ENCODE measurements at places on chromosomes 13 and 19. TPM values are rescaled to one million over a fixed set of nuclear protein-coding genes. Genes with fewer than 3 reads are reported as not detected.

The VSIG10L gene
- 1.7 TPM for total RNA-seq

DNA sequence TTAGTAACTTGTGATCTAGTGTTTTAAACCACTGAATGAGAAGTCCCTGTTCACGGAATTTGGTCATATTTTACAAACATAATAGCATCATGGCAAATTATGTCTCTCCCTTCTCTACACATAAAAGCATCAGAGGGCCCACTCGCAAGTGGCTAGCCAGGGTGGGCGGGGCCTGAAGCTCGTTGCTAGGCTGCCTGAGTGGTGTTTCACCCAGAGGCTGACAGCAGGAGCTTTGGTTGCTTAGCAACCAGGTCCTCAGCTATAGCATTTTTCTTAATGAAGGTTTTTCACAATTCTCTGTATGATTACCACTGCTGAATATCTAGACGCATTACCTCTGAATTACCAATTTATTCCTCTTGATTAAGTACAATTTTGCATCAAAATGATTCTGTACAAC, 126.5 kb downstream of the NALCN start:
- no peak for DNase-seq

DNA sequence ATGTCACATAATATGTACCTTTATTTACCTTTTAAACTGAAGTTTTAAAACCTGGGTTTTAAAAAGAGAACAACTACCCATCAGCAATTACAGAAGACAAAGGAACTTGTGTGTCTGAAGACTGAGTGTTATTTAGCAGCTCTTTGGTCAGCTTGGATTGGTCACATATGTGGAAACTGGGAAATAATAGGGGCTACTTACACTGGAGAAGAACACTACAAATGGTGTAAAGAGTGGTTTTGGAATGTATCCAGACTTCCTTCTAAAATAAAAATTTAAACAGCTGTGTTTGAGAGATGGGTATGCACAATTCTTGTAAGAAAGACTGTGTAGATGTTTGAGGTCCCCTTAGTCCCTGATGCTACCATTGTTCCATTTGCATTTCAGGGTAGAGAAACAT, 13.3 kb downstream of the TNFRSF19 start:
- DNase-seq, result no peak

DNA sequence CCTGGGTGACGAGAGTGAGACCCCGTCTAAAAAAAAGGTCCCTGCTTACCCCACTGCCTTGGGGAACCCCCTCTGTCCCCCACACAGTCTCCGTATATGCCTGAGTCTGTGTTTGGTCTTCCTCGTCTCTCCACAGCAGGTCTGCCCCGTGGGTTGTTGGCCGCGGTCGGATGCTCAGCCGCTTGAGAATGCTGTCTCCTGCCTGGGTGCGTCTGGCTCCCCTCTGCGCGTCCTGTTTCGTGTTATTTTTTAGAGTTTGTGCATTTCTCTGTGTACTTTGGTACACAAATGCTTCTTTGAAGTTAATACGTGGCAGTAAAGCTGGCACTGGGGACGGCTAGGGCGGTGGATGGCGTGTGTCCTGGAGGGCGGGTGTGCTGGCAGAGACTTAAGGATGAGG, 34.9 kb downstream of the KDM4B start:
- no peak for DNase-seq

- no peak for DNase-seq
These were observed 423.4 kb downstream of the FOXO1 start for GRCh38 chr13:40243047-40243446.

- DNase-seq, result no peak
These were observed 699 bp downstream of the IFNL1 start for GRCh38 chr19:39296906-39297305.

The PRODH2 gene
- not detected for total RNA-seq

- DNase-seq, result no peak
These were observed 25.2 kb upstream of the KATNAL1 start for GRCh38 chr13:30332456-30333143.

DNA sequence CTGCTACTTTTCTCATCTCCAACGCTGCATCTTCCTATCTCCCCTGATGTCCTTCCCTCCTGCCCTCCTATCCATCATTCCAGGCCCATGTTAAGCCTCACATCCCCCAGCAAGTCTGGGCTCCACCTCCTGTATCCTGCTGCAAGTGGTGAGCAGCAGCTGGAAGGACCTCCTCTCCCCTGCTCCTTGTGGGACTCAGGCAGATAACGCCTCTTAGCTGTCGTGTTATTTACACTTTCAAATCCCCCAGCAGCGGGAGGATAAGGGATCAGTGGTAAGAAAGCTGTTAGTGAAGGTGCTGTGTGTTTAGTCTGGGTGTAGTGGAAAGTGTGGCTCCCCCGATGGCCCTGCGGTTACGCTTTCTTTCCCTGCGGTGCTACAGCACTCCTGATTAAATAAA, 211.9 kb downstream of the ZNF536 start:
- no peak for DNase-seq

The FPR3 gene
- 7.5 TPM for total RNA-seq

The BBC3 gene
- 32.9 TPM for total RNA-seq

DNA sequence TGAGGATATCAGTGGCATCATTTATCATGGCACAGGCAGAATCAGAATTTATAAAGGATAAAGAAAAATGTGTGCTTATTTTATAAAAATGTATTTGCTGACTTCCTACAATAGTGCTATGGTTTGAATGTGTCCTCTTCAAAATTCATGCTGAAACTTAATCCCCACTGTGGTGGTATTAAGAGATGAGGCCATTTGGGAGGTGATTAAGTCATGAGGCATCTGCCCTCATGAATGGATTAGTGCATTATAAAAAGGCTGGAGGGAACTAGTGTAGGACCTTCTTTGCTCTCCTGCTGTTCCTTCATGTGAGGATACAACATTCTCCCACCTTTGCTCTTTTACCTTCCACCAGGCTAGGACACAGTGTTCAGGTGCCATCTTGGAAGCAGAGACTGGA, 212.8 kb downstream of the RFC3 start:
- DNase-seq, result no peak

DNA sequence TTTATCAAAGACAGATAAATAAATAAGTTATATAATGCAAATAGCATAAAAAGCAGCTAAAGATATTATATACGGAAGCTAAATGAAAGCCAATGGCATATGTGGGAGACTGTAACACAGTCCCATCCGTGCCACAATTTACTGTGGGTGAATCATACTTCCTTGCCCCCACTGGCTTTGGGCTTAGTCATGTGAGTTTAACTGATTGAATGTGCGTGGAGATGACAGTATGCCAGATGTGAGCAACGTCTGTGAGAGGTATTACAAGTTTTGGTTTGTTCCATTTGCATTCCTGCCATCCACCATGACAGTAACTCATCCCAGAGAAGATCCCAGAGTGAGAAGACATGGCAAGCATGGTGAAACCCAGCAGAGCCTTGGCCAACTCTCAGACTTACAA, 340.0 kb downstream of the SUCLA2 start:
- no peak for DNase-seq

DNA sequence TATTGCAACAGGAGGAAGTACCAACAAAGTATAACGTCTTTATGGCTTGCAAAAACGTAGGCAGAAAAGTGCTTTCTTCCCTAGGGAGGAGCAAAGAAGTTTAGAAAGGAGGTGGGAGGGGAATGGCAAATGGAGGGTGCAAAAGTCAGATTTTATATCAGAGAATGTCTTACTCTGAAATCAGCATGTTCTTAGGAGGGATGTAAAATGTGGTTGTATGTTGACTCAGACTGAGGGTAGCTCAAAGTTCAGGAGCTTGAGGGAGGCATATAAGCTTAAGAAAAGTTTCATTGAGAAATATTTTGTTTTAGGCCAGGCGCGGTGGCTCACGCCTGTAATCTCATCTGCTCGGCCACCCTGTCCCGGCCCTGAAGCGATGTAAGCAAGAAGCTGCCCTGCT, 1.7 kb downstream of the ZNF90 start:
- DNase-seq, result no peak

GRCh38 chr13:79531542-79532254, 50.7 kb downstream of the NDFIP2 start:
- DNase-seq, result no peak

The LGALS14 gene
- total RNA-seq, result not detected

GRCh38 chr13:44389060-44389666, 15.5 kb downstream of the SERP2 start:
- no peak for DNase-seq

GRCh38 chr19:2554856-2555255, 78.9 kb downstream of the GADD45B start:
- no peak for DNase-seq

DNA sequence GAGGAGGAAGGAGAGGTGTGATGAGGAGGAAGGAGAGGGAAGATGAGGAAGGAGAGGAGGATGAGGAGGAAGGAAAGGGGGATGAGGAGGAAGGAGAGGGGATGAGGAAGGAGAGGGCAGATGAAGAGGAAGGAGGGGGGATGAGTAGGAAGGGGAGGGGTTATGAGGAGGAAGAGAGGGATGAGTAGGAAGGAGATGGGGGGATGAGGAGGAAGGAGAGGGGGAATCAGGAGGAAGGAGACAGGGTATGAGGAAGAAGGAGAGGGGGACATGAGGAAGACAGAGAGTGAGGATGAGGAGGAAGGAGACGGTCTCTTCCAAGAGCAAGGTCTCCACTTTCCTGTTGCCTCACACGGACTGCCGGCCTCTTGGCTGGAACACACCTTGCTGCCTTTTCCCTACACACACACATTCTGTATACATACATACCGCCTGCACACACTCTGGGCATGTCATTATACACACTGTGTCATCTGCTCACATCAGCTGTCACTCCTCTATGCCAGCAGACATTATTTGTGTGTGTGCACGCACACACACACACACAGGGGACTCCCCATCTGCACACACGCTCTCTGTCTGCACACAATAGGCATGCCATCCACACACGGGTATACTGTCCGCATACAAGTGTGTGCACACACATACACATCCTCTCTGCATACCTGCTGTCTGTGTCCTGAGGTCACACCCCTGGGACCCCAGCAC, 11.1 kb upstream of the VSTM2B start:
- DNase-seq, result no peak

DNA sequence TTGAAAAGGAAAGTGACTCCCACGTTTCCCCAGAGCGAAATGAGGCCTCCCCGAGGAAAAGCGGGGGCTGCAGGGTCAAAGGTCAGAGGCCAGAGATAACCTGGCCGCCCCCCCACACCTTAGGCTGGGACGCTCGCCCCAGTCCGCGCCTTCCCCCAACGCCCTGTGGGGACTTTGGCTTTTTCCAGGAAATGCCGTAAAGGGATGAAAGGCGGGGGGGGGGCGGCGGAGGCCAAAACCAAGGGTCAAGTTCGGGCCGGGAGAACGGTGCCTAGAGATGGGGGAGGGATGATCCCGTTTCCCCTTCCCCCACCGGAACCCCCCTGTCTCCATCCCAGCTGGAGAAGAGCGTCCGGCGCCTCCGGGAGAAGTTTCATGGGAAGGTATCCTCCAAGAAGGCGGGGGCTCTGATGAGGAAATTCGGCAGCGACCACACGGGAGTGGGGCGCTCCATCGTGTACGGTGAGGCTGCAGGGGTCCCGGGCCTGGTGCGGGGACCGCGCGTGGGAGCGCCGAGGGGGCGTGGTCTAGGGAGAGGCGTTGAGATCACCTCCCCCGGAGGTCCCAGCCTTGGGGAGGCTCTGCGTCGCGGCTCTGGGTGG, 575 bp downstream of the SHFL start:
- peak; percentile 48 for DNase-seq

- no peak for DNase-seq
These were observed 79.8 kb downstream of the ATP11A start for GRCh38 chr13:112769615-112770014.

DNA sequence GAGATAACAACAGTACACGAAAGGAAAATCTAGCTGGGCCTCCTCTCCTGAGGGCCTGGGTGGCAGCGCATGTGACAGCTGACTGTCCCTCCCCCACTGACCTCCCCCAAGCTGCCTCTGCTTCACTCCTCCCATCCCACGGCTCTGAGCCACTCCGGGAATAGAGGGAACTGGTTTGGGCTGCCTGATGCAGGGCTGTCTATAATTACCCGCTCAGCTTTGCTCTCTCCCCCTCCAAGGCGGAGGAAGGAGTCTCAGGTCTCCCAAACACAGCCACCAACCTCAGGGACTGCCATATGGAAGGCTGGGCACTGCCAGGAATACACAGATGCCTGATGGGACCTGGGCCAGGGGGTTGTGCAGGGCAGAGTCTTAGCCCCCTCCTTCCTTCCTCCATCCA, 7.9 kb downstream of the NAPA start:
- no peak for DNase-seq

The SLC25A42 gene
- total RNA-seq, result 8.5 TPM

- no peak for DNase-seq
These were observed 81.4 kb downstream of the ALOX5AP start for GRCh38 chr13:30816736-30817135.

The SIGLEC14 gene
- 0.55 TPM for total RNA-seq

GRCh38 chr13:99652141-99652540, 150.9 kb downstream of the TM9SF2 start:
- no peak for DNase-seq

DNA sequence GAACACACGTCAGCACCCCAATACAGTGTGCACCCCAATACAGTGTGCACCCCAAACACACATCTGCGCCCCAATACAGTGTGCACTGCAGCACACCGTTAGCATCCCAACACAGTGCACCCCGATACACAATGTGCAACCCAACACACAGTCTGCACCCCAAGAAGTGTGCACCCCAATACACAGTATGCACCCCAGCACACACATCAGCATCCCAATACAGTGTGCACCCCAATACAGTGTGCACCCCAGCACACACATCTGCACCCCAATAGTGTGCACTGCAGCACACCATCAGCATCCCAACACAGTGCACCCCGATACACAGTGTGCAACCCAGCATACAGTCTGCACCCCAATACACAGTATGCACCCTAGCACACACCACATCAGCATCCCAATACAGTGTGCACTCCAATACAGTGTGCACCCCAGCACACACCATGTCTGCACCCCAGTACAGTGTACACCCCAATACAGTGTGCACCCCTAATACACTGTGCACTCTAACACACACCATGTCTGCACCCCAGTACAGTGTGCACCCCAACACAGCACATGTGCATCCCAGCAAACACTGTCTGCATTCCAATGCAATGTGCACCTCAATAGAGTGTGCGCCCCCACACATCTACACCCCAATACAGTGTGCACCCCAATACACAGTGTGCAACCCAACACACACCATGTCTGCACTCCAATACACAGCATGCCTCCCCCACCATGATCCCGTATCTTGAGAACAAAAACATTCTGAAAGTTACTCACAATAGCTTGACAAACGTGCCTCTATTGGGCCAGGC, 855 bp upstream of the CARS2 start:
- DNase-seq, result no peak

- no peak for DNase-seq
These were observed 2.8 kb downstream of the THAP8 start for GRCh38 chr19:36051236-36051635.

The ZNF878 gene
- total RNA-seq, result not detected

DNA sequence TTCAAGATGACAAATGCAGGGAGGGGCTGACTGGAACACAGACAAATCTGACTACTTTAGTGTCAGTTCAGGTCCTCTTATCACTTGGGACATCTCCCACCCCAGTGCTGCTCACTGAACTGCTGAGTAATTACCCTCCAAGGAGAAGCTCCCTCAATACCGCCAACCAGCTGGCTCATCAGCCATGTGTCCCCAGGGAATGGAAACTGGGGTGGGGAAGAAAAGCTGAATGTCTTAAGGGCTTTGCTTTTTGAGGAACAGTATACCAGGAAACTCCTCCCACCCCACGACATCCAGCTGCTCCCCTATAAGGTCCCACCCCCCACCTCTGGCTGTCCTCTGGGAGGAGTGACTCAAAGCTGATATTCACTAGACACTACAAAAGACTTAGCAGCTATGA, 2.0 kb downstream of the ZNF823 start:
- peak; percentile 7 for DNase-seq

Measured in left colon (tissue), 2 donors.